ENCODE measurements at places on chromosomes 2 and 18. TPM values are rescaled to one million over a fixed set of nuclear protein-coding genes. Genes with fewer than 3 reads are reported as not detected.

Gene LIMS3
- 5.0 TPM for total RNA-seq

Gene TAF4B
- 5.2 TPM for total RNA-seq

Gene C2orf66
- total RNA-seq: not detected

Gene IL1RL2
- 0.92 TPM for total RNA-seq

Gene CEBPZOS
- total RNA-seq: 28.4 TPM

Measured in esophagus muscularis mucosa (tissue), 4 donors.